Left forelimb (tissue), 1 donor: ENCODE measurements at places on chromosomes 16 and 17.

DNA sequence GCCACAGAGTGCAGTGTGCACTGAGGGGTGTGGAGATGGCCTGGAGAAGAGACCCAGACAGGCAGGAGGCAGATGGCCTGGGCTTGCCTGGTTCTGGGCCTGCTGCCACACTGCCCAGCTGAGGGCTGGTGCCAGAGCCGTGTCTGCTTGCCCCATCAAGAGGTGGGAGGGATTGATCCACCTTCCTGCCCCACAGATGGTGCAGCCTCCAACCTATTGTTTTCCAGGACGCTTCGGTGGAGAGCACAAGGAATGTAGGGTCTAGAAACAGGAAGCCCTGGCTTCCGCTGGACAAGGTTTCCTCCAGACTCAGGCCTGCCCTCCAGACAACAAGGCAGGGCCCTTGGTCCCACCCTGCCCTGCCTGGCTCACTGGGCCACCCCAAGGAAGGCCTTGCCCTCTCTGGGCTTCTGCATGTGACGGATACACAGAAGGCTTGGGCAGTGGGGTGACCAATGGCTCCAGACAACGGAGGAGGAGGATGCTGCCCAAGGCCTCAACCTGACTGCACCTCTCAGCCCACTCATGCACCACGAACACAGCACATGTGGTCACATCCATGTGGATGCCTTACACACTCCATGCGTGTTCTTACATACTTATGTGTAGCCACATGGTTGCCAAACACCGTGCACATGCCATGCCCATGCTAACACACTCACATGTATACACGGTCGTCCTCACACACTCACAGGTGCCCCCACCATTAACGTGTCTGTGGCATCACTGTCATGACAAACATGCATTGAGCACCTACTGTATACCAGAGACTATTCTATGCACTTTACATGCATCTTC, 6.5 kb upstream of the CDH5 start:
- DNase-seq = no peak

DNA sequence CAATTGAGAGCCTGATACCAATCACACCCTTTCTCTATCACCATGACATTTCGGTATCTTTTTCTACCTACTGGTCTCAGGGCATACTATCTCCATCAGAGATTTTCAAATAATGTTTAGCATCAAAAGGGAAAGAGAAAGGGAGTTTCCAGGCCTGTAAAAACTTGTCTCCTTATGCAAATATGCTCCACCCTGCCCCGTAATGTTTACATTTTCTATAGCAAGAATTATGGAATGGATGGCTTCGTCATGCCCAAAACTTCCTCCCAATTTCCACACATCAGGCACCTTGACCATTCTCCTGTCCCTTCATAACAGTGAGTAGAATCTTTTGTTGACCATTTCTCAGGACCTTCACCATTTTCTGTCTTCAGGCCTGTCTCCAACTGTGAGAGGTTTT, 30.9 kb upstream of the HLF start:
- no peak for DNase-seq

- no peak for DNase-seq
Measured at GRCh38 chr17:969811-970355, 9.7 kb downstream of the NXN start.

- no peak for DNase-seq
Measured at GRCh38 chr17:55614061-55614460, 102.8 kb upstream of the SMIM36 start.

GRCh38 chr16:88510091-88510994, 57.3 kb downstream of the ZFPM1 start:
- no peak for DNase-seq

DNA sequence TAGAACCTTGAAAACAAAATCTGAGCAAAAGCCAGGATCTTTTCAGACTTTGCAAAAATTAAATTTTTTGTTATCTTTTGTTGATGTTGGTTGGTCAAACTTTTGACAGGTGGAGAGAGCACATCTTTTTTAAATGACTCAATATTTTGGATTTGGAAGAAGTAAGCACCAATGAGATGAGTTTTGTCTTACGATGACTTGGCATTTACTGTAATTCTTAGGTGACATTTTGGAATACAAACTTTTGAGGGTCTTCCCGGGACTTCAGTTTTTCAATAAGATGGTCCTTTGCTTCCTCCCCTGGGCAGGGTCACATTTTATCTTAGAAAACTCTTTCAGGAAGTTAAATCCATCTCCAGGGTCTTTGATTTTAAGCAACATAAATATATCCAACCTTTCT, 423.9 kb downstream of the HS3ST3B1 start:
- DNase-seq = no peak

DNA sequence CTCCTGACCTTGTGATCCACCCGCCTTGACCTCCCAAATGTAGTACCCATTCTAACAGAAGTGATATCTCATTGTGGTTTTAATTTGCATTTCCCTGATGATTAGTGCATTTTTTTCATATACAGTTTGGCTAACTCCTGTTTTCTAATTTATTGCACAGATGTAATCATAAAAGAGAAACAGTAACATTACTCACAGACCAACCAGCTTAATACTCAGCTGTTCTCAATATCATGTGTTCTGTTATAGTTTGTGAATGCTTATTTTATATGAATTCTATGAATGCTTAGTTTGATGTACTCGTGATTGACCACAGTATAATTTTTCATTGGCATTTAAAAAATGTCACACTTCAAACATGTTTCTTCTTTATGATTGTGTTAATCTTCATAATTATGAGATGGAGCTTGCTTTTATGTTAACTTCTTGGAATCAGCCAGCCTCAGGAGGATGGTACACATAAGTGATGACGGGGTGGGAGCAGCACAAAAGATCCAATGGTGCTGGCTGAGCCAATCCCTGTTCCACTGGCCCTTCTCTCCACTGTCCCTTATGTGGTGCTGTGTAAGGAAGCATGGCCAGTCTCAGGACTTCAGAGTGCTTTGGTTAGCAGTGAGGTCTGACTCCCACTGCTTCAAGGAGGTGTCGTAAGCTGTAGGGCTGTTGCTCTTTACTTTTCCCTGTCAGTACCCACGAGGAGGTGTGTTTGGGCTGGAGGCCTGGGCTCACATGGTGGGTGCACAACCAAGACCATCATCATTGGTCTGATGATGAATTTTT, 191.0 kb downstream of the SPECC1 start:
- no peak for DNase-seq

DNA sequence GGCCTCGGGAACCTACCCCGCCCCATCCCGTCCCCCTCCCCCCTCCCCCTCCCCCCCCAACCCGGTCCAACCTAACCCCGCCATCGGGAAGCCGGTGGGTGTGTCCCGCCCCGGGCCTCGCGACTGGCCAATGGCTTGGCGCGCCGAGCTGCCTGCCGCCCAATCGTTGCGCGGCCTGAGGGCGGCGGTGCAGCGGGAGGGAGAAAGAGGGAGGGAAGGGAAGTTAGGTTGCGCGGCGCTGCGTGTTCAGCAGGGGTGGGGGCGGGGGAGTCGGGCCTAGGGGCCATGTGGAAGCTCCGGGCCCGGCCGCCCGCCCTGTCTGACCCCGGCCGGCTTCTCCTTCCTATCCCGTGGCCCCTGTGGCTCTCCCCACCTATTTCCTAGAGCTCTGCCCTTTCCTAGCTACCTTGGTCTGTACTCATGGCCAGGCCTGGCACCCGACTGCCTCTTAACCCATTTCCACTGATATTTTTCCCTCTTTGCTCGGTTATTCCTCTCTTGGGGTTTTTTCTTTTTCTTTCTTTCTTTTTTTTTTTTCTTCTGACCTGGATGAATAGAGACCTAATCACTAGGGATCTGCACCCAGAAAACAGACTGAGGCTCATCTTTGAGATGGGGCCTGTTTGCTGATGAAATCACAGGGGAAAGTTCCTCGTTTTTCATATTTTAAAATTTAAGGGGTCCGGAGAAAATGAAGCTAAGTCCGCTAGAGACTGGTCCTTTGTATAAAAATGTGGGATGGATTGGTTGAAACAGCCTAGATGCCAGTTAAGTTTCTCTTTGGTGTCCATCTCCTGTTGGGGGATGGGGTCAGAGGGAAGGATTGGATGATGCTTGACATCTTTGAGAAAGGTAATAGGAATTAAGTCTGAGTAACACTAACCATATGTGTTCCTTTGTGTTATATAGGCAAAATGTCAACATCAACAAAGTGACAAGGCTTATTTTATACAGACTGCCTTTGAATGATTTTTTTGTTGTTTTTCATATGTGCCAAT, 1.1 kb downstream of the KPNB1 start:
- peak; percentile 95 for DNase-seq
